DMS79 (cell line): ENCODE measurements at places on chromosomes 3 and 15.

GRCh38 chr3:59578129-59578528 is 528.3 kb upstream of the CFAP20DC start:
- no peak for DNase-seq

DNA sequence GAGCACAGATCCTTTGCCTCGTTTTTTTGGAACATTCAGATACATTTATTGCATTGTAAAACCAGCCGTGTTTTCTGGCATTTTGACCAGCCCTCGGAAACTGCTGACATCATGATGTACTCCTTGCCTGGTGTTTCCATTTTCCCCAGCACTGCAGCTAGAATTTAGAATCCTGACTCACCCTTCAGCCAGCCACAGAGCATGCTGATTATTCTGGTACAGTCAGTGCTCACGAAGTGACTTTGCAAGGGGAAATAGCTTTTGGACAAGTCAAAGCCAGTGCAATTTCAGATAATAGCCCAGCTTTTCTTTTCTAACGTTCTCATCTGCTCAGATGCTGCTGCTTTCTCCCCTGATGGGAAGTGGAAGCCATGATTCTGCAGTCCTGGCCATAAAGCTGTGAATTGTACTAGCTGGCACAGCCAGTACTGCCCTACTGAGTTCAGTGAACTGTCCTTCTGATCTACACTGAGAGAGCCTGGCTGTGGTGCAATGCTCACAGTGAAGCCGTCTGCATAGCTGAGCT is 12.1 kb upstream of the CNBP start:
- DNase-seq, result no peak

GRCh38 chr3:187000711-187001151 is 70.4 kb downstream of the ST6GAL1 start:
- no peak for DNase-seq

DNA sequence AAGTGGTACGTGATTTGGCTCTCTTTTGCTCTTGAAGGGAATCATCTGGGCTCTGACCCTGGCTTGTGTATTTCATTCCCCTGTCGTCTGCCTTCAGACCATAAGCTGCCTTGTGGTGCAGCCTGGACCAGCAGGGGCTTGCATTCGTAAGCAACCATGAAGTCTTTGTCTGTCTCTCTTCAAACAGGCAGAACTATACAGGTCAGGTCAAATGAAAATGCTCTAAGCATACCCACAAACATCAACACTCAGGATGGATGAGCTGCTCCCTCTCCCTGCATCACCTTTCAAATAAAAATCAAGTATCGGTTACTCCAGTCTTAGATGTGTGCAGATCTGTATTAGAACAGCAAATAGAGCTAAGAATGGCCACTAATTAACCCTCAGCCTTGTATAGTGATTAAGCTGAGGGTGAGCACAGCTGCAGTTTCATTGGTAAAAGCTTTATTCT is 268.6 kb upstream of the UBE2E1 start:
- no peak for DNase-seq

- DNase-seq, result no peak
Measured at GRCh38 chr3:42143440-42143839, 52.3 kb downstream of the TRAK1 start.

GRCh38 chr3:141262308-141262705 is 30.7 kb downstream of the PXYLP1 start:
- no peak for DNase-seq

DNA sequence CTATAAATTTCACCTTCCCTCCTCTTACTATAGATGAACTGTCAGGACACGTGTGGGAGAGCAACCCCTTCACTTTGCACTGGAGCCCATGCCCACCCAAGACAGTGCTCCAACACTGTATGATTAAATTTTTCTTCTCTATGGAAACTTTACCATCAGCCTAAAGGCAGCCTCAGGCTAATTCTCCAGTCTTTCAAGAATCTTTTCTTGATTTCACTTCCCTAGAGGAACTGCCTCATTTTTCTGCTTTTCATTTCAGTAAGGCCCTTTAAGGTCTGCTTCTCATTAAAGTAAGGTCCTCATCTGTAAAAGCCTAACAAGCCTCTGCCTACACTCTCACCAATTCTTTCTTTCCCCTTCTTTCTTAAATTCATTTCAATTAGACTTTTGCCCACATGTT is 137.3 kb downstream of the KCNMB2 start:
- no peak for DNase-seq

DNA sequence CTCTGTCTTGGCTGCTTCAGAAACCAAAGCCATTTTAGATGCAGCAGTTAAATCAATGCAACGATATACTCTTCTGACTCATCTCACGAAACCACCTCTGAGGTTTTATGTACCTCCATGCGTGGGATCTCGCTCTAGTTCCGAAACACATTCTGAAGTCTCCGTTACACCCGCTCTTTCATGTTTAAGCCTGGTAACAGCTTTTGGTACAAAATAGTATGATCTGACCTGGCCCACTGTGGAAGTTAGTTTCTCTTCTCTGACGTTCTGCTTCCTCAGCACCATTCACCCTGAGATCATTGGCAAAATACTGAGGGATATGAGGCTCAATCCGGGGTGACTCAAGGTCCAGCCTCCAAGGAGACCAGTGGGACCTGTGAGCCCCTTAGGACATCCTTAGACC is 121.9 kb downstream of the TMEM266 start:
- DNase-seq, result no peak
